ENCODE measurements at places on chromosomes 2 and 18.
A peak's percentile ranks its signal among the peaks of the same experiment; 100 is the strongest.

GRCh38 chr18:35581898-35582641 is 530 bp downstream of the GALNT1 start:
- DNase-seq, result peak; percentile 26

- DNase-seq, result no peak
Observed at GRCh38 chr18:2963048-2963447, 49.9 kb downstream of the LPIN2 start.

- DNase-seq, result no peak
Observed at GRCh38 chr2:240590681-240591111, 4.2 kb downstream of the CAPN10 start.

DNA sequence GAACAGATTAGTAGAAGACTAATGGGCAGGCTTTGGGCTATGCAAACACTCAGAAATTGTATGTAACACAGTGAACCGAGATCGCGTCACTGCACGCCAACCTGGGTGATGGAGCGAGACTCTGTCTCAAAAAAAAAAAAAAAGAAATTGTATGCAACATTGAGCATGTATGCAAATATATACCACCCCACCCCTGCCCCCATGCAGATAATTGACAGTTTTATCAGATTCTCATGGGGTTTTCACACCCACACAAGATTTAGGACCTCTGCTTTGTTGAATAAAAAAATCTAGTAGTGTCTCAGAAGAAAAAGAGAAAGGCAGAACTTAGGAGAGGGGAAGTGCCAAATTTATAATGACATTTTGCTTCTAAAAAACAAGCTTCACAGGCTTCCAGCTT is 131.6 kb upstream of the FN1 start:
- no peak for DNase-seq

GRCh38 chr18:32771871-32772580 is 797 bp downstream of the KLHL14 start:
- DNase-seq, result no peak

DNA sequence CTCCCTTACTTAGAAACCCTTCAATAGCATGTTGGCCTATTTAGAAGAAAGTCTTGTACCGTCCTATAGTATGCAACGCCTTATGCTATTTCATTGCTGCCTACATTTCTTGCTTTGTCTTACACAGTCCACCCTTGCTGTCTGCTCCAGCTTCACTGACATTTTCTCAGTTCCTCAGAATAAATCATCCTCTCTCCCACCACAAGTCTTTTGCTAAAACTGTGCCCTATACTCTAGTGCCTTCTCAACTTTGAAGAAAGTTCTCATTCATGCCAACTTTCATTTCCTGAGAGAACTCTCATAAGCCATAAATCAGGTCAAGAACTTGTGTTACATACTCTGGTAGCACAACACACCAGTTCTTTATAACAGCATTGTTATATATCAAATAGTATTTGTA is 54.3 kb upstream of the COL3A1 start:
- no peak for DNase-seq

- DNase-seq, result no peak
Observed at GRCh38 chr2:43622931-43623451, 14.1 kb upstream of the PLEKHH2 start.

DNA sequence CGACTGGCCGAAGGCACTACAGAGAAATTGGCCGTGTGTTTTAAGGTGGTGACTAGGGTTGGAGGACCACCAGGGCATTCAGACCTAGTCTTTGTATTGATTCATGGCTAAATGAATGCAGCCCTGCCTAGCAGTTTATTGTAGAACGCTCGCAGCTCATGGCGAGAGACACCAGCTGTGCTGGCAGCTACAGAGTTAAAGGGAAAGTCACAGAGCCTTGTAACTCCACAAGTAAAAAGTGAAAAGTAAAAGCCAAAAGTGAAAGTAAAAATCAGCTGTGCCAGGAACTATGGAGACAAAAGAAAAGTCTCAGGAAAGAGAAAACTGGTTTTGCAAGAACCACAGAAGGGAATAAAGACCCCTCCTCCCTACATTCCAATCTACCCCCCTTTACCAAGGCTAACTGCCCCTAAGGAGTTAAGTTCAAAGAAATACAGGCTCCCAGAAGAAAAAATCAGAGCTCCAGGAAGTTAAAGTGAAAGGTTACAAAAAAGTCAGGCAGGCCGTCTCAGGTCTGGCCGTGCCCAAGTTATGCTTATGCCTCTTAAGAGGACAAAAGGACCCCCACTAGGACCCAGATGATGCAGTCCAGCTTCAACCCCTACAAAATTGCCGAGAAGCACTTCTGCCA is 46.4 kb upstream of the SELENOI start:
- DNase-seq, result no peak

DNA sequence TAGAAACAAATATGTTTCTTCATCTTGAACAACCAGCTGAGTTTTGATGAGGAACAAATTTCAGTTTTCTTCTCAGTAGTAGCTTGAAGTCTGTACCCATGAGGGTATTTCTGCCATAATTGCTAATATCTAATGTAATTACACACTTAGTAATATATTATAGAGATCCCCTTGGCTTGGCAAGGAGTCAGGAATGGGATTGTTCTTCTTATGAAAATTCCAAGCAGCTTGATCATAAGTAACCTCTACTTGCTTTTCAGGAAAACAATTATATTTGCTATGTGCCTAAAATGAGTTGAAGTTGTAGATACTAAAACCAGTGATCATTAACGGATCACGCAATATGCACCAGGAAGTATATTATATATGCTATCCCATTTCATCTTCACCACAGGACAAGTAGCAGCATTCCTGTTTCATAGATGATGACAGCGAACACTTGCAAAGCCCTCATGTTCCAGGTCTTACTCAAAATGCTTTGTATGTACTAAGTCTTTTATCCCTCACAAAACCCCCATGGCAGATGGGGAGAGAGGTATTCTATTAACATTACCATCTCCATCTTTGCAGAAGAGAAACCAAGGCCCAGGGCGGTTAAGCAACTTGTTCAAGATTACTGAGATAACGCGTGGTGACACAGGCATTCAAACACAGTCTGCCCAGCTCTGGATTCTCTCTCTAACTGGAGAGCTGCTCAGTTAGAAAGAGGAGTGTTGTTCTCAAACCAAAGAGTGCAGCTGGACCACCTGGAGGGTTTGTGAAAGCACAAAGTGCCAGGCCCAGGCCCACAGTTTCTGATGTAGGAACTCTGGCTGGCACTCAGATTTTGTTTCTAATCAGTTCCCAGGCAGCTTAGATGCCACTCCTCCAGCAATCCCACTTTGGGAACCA is 21.8 kb upstream of the RGPD4 start:
- DNase-seq, result no peak

- no peak for DNase-seq
Observed at GRCh38 chr18:55106466-55106865, 147.2 kb upstream of the CCDC68 start.

GRCh38 chr2:104443145-104443544 is 410.8 kb upstream of the POU3F3 start:
- no peak for DNase-seq

DNA sequence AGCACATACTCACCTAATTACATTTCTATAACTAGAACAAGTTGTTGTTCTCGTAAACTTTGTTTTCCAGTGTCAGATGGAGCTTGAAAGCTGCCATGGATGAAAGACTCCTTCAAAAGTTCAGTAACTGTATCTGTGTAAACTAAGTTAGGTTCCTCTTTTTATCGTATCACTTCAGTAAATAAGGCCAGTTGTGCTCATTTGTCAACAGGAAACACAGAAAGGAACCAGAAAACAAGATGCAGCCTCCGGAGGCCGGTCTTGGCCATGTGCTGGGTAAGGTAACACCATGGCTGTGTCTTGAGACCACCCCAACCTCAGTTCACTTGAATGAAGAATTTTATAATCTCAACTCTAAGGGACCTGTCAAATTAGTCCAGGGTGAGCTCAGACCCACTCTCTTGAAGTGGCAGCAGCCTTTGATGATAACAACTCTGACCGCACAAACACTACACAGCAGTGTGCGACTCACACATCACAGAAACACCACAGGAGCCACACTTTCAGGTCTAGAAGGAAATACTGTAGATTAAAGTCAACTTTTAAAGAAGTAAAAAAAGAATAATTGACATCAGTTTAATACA is 213.8 kb downstream of the AFF3 start:
- DNase-seq, result no peak

GRCh38 chr2:181918188-181918587 is 26.7 kb downstream of the ITPRID2 start:
- no peak for DNase-seq

- no peak for DNase-seq
Observed at GRCh38 chr18:36398419-36398818, 100.9 kb downstream of the FHOD3 start.

Measured in head of caudate nucleus (tissue), 42 donors.